ENCODE measurements at places on chromosomes 2 and 18.

GRCh38 chr2:33104726-33105125, 158.0 kb downstream of the LTBP1 start:
- no peak for DNase-seq

- no peak for DNase-seq
Measured at GRCh38 chr2:54881759-54882158, 158.3 kb downstream of the EML6 start.

GRCh38 chr18:10252494-10252893, 201.9 kb upstream of the APCDD1 start:
- no peak for DNase-seq

DNA sequence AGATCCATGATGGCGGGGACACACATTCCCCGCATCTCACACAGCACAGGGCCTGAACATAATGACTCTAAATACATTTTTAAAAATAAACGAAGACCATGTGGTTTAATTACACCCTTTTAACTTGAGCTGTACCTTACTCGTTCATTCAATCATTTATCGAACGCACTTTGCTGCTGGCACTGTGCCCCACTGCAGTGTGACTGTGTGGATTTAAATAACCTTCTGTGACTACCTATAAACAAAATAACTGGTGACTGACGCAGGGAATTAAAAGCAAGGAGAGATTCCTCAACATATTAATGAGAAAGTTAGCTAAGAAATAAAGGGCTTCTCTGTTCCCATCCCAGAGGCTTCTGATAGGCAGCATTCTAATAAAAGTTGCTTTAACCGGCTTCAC, 10.9 kb upstream of the FZD7 start:
- no peak for DNase-seq

DNA sequence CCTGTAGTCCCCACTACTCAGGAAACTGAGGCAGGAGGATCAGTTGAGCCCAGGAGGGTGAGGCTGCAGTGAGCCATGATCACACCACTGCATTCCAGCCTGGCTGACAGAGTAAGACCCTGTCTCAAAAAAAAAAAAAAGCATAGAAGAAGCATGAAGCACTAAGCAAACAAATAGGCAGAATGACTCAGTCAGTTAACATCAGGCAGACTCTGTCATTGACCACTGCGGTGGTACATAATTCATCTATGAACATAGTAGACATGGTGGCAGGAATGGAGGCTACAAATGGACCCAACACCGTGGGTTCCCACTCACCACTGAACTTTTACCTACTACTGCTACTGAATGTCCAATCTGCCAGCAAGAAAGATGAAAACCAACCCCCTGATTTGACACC, 7.6 kb upstream of the ASXL2 start:
- DNase-seq: no peak

DNA sequence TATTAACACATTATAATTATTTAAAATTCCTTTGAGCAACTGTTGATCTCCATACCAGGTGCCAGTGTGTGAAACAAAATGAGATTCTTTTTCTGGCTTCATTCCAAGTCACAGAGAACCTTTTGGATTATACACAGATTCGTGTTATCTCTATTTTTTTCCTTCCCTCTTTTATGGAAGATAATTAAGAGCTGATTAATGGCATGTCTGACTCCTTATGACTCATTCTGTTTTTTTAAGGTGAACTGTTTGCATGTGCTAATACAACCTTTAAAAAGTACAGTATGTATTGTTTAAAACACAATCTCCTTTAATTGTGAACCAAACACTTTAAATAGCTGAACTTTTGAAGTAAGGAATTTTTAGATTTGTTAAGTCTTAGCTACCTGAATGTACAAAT, 39.3 kb downstream of the PELI1 start:
- DNase-seq: peak; percentile 26

- no peak for DNase-seq
Measured at GRCh38 chr2:38599706-38600105, 3.0 kb downstream of the HNRNPLL start.

- DNase-seq: no peak
Measured at GRCh38 chr2:193566276-193566675, 1371.5 kb upstream of the TMEFF2 start.

GRCh38 chr2:164213916-164214315, 407.4 kb downstream of the GRB14 start:
- no peak for DNase-seq

DNA sequence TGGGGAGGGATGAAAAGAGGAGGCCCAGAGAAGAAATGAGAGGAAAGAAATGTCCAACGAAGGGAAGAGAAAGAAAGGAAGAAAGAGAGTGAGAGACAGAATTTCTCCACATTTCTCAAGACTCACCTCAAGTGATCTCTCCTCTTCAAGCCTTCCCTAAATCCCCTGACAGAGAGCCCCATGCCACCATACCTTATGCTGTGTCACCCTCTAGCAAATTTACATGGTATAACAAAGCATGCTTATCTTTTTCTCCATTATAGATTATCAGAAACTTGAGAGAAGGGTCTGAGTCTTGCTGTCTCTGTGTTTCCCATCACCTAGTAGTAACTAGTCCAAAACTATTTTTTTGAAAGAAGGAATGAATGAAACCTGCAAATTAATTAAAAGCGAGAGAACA, 1208.4 kb downstream of the DPP10 start:
- no peak for DNase-seq

- no peak for DNase-seq
Measured at GRCh38 chr2:88808652-88809051, 117.2 kb downstream of the RPIA start.

- DNase-seq: peak; percentile 44
Measured at GRCh38 chr2:170929686-170930050, 615 bp downstream of the GORASP2 start.

GRCh38 chr2:38203446-38203810, 127.5 kb upstream of the CYP1B1 start:
- DNase-seq: no peak

DNA sequence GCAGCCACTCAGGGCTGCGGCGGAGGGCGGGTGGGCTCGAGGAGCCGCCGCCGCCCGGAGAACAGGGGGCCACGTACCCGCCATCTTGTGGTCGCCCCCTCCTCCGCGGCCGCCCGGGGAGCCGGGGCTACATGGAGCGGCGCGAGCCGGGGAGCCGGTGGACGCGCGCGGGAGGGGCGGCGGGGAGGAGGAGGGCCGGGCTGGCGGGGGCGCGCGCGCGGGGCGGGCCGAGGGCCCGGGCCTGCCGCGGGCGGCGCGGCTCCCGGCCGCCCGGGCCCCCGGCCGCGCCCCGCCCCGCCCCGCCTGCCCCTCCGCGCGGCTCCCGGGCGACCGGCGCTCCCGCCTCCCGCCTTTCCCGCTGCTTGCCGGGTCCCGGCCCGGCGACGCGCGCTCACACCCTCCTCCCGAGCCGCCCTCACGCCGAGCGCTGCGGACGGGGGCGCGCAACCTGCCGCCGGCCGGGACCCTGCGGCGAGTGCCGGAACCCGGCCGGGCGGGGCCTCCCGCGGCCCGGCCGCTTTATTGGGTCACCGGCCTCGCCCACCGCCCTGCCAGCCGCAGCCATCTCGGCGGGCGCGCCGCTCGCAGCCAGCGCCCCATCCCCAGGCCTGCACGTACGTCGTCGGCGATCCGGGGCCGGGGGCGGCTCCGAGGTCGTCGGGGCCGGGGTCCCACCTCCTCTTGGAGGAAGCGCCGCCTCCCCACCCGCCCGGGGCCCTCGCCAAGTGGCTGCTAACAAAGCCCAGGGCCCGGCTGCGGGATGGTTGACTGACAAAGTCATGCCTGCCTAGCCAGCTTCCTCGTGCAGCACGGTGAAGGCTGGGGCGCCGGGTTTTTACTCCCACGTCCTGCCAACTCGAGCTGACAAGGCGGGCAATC, at the start of gene PPP4R1:
Gene PPP4R1, minus strand, starts transcription at position 159 of the 879 bp plus-strand sequence. Its CDS starts 75 bp downstream, at position 84.
- DNase-seq: peak; percentile 71

DNA sequence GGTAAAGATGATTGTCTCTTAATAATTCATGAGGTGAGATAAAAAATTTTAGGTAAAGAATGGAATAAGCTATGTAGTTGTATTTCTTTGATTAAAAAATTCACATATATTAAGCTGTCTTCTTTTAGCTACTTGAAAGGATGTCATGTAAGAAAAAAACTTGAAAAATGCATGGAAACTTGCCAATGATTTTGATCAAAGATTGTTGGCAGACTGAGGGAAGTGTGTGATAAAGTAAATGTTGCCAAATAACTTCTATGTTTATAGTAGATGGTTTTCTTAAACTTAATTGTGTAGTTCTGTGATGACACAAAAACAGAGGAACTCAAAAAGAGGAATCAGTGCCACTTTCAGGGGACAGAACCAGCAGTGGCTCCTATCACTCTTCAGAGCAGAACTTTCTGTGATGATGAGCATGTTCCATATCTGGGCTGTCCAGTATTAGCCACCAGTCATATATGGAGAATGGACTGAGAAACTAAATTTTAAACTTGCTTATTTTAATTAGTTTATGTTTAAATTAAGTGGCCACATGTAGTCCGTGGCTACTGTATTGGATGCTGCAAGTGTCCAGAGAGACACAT, 51.9 kb upstream of the SLC38A11 start:
- no peak for DNase-seq

- DNase-seq: no peak
Measured at GRCh38 chr2:239684271-239684810, 283.5 kb upstream of the HDAC4 start.

- no peak for DNase-seq
Measured at GRCh38 chr18:48836806-48837615, 113.8 kb downstream of the SMAD7 start.

DNA sequence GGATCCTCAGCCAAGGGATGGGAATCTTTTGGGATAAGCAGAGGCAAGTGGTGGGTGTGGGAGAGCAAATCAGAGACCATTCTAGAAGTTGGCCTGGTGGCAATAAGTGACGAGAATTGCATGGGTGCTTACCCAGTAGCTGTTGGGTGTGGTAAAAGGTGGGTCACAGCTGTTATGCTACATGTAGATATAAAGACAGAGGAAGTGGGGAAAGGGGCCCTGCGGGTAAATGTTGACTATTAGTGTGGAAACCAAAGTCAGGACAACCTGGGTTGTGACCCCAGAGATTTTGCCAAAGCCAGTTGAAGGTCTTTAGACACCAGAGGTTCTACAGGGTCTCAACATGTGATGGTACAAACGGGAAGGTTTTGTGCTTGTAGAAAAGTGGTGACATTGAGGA, 443.6 kb upstream of the HNRNPA3 start:
- no peak for DNase-seq

DNA sequence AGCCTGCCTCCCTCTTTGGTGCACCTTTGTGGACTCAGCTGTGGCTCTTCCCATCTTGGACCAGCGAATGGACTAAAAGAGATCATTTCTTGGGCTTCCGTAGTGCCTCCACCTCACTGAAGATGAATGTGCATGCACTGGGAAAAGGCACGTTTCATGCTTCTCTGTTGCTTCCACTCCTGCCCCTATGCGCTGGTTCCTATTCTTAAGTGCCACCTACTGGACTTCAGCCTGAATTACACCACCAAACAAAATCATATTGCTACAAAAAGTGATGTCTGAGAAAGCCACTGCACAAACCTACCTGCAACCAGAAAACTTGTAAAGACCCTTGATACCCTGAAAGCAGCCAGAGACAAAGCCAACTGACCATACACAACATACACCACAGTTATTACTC, 695.6 kb downstream of the TSN start:
- DNase-seq: no peak

DNA sequence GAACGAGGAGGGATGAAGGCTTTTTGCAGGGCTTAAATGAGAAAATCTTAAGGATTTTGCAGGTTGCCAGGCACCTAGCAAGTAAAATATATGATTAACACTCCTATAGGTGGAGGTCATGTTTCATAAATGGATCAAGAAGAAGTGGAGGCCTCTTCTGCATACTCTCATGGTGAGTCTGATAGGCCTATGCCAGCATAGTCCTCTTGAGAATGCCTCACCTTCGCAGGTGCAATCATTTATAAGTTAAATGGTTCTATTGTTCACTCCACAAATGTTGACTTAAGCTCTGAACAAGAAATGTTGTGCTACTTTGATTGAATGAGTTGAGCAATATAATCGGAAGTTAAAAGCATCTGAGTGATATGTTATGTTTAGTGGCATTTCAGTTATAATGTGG, 12.1 kb downstream of the LRRTM1 start:
- no peak for DNase-seq

DNA sequence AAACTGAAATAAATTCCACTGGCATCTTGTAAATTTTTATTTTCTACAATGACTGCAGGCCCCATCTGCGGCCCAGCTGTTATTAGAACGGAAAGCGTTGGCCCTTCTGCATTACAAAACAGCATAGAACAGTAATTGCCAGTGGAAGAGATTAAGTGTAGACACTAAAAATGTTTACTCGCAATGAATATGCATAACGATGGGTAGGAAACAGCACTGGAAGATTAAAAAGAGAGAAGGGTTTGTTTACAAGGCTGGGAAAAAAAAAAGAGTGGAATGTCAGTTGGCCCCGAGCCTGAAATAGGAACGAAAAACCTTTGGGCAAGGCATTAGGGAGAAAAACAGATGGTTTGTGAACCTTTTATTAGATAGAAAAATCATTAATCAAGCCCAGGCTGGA, 275.9 kb upstream of the TCF4 start:
- peak; percentile 4 for DNase-seq

DNA sequence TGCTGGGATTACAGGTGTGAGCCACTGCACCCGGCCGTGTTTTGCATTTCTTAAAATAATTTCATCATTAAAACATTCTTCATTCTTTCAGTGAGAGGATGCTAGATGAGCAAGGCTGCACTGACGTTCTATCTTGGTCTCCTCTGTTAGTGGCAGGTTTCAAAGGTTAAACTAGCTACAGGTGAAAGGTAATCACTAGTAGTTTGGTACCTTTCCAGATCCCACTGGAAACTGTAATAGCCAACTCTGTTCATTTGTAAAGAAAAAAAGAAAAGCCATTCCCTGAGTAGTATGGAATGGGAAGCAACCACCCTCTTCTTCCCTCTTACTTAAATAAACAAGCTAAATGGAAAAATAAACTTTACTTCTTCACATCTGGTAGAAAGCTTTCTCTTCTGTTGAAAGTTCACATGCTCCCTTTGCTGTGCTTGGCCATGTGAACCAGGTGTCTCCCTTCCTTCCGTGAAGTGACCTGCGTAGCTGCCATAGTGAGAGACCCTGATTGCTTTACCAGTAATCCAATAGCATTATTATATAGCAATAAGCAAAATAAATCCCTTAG, 94.0 kb downstream of the GREB1L start:
- no peak for DNase-seq

Measured in cerebellum (tissue), 4 donors.